ENCODE measurements at places on chromosomes 6 and 20. TPM values are rescaled to one million over a fixed set of nuclear protein-coding genes. Genes with fewer than 3 reads are reported as not detected.

GRCh38 chr6:6834356-6835222 is 246.1 kb downstream of the LY86 start:
- H3K4me1 ChIP-seq, result no peaks in the 10 kb centered on the region
- no peak overlapping the region for H3K27ac ChIP-seq
- H3K36me3 ChIP-seq, result no peaks in the 10 kb centered on the region
- no peak overlapping the region for H3K4me3 ChIP-seq
- H3K27me3 ChIP-seq, result no peaks in the 10 kb centered on the region

Gene LY6G6F
- not detected for total RNA-seq

DNA sequence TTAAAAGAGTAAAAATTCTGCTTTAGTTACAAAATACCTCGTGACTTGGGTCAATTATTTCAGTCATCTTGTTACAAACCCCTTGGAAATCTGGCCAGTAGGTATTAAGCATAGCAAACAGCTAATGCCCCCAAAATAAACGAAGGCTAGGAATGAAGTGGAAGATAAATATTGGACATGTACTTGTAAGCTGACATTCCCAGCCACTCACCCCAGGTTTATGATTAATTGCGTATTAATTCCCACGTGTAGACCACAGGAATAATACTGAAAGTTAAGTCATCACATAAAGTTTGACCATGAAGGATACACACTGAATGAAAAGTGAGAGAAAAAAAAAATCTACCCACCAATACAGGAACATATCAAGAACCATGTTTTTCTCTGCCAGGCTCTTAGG is 936.5 kb upstream of the ADGRB3 start:
- no peaks in the 10 kb centered on the region for H3K36me3 ChIP-seq
- H3K4me1 ChIP-seq, result no peaks in the 10 kb centered on the region
- no peak for DNase-seq
- no peak overlapping the region for H3K27ac ChIP-seq

- H3K4me1 ChIP-seq, result no peaks in the 10 kb centered on the region
- H3K27me3 ChIP-seq, result no peaks in the 10 kb centered on the region
Measured at GRCh38 chr6:67896476-67896875, 738.6 kb upstream of the ADGRB3 start.

DNA sequence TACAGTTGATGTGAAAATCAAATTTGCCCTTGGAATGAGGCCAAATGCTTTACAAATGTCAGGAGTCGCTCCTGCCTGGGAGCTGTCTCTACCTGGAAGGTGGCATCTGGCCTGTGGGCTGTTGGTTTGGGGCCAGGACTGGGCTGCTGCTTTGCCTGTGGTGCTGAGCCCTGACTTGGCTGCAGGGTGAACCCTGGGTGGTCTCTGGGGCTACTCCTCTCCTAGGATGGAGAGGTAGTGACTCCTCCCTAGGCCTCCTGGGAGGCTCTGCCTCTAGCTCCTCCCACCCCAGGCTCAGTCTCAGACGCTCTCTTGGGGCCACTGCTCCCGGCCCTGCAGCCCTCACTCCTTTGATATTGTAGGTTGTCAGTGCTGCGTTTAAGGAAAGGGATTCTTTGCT is 47.5 kb downstream of the EFCAB8 start:
- no peaks in the 10 kb centered on the region for H3K4me1 ChIP-seq
- no peak overlapping the region for H3K27ac ChIP-seq
- no peaks in the 10 kb centered on the region for H3K36me3 ChIP-seq
- no peak overlapping the region for H3K4me3 ChIP-seq
- DNase-seq, result no peak

Gene CST5
- total RNA-seq, result not detected

All from H9 (cell line).